ENCODE measurements at places on chromosomes 13 and 19.

DNA sequence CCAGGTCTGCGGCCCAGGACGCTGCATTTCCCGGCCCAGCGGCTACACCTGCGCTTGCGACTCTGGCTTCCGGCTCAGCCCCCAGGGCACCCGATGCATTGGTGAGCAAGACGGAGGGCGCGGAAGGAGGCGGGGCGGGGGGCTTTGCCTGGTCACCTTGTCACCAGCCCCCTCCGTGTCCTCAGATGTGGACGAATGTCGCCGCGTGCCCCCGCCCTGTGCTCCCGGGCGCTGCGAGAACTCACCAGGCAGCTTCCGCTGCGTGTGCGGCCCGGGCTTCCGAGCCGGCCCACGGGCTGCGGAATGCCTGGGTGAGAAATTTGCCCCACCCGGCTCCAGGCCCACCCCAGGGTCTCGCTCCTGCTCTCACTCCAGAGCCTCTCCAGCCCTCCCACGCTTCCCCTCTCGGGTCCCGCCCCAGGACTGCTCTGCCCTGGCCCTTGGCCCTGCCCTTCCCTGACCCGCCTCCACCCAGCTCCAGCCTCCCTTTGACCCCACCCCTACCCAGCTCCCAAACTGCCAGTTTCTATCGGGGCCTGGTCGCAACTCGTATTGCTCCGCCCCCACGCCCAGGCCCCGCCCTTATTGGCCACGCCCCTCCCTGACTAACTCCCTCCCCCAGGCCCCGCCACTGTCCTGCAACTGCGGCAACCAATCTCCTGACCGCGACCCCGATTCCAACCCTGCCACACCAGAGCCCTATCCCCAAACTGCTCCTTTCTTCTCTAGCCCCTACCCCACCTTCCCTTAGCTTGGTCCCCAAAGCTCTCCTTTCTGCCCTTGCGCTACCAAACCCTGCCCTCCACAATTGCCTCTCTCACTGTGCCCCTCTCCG, 8.6 kb downstream of the LTBP4 start:
- DNase-seq: peak; percentile 88

- DNase-seq: no peak
Measured at GRCh38 chr13:49022472-49023144, 46.9 kb downstream of the FNDC3A start.

- DNase-seq: no peak
Measured at GRCh38 chr19:19004144-19004543, 29.2 kb downstream of the SUGP2 start.

DNA sequence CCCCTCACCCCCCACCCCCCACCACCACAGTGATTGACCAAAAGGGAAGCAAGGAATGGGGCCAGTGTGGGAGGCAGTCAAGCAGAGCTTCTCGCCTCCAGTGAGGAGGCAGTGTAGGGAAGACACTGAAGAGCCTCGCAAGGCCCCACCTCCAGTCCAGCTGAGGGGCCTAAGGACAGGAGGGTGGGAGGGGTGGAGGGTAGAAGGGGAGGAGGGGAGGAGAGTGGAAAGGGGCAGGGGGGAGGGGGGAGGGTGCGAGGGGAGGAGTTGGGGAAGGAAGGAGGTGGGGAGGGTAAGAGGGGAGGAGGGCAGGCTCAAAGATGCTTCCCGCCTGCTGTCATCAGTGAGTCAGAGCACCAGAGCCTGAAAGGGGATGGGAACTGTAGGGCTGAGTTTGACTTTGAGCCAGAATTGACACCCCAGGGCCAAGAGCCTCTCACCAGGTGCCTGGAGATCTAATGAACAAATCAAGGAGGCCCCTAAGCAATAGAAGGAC, 786.2 kb downstream of the UQCRFS1 start:
- DNase-seq: peak; percentile 43

DNA sequence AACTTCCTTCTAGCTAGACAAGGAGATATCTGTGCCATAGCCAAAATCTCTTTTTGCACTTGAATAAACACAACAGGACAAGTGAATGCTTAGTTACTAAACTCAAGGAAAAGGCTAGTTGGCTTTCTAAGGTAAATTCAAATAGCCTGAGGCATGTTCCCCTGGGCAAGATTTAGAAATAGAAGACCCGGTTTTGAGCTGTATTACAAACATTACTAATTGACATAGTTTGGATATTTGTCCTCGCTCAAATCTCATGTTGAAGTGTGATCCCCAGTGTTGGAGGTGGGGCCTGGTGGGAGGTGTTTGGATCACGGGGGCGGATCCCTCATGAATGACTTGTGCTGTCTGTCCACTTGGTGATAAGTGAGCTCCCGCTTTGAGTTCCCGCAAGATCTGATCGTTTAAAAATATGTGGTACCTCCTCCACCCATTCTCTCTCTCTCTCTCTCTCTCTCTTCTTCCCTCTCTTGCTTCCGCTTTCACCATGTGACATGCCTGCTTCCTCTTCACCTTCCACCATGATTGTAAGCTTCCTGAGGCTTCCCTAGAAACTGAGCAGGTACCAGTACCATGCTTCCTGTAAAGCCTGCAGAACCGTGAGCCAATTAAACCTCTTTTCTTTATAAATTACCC, 3.9 kb upstream of the KBTBD6 start:
- no peak for DNase-seq

GRCh38 chr19:3073159-3073563, 10.9 kb upstream of the TLE5 start:
- peak; percentile 63 for DNase-seq

DNA sequence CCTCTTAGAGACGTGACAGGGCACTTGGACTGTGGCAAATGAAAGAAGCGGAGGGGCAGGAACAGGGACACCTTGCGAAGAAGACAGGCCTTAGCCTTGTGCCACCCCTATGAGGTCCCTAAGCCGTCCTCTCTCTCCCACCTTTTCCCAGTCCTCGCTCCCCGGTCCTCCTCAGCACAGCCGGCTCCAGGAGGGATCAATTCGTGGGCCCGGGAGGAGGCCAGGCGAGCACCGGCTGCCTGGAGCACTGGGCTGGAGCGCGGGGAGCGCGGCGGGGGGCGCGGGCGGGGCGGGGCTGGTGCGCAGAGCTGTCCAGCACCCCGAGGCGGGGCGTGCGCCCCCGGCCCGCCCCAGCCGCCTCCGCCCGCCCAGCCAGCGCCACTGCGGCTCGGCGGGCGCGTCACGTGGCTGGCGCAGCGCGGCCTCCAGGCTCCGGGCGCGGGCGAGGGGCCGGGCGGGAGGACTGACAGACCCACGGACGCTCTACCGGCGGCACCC, at the start of gene LRP3:
TSS of gene LRP3 (plus strand) at position 466 of the 498 bp plus-strand sequence. CDS start 456 bp downstream, outside the sequence.
- DNase-seq: peak; percentile 85

GRCh38 chr13:108049211-108049610, 166.1 kb downstream of the LIG4 start:
- DNase-seq: no peak

GRCh38 chr13:44196196-44196751, 177.3 kb upstream of the SERP2 start:
- DNase-seq: no peak

- peak; percentile 9 for DNase-seq
Measured at GRCh38 chr13:81012031-81012430, 671.1 kb upstream of the SPRY2 start.

DNA sequence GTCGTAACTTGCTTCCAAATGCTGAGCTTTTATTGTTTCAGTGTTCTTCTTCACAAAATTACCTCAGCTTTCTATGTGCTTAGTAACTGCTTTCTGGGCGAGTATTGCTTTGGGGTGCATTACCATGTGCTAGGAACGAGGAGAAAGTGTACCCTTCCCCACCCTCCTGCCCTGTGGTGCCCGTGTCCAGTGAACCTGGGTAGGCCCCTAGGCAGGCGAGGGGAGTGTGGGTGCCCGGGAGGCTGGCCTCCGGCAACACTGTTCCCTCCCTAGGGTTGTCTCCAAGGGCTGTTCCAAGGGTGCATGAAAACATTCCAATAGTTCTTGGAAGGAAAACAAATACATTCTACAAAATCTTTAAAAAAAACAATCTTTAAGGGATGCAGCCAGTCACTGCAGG, 216.5 kb upstream of the SOX1 start:
- DNase-seq: no peak

DNA sequence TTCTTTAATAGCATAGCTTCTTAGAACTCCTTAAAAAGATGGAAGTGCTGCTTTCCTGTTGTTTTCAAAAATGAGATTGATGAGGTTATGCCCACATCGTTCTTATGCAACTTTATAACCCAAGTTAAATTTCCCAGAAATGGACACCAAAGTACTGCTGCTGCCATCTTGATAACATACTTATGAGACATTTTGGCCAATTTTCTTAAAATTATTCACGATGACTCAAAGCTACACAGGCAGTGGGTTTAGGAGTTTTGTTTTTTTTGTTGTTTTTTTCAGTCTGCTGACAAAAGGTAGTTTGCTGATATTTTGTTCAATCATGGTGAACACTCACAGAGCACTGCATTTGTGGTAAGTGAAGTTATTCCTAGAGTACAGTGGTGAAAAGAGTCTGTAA, 54.9 kb upstream of the RFC3 start:
- no peak for DNase-seq

DNA sequence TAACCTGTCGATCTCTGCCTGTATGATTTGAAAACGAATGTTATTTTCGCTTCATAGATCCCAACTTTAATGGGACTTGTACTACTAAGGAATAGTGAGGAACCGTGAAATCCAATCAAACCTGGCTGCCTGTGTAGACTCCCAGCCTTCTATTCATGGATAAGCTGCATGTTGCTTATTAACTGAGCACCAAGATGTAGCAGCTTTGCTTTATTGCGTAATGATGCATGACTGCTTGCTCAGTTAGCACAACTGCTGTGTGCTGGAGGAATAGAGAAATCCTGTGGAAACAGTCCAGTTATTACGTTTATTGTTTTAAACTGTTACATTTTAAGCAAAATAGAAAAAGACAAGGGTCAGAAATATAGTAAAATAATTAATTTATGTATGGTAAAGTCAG, 108.2 kb downstream of the SHISA2 start:
- no peak for DNase-seq

DNA sequence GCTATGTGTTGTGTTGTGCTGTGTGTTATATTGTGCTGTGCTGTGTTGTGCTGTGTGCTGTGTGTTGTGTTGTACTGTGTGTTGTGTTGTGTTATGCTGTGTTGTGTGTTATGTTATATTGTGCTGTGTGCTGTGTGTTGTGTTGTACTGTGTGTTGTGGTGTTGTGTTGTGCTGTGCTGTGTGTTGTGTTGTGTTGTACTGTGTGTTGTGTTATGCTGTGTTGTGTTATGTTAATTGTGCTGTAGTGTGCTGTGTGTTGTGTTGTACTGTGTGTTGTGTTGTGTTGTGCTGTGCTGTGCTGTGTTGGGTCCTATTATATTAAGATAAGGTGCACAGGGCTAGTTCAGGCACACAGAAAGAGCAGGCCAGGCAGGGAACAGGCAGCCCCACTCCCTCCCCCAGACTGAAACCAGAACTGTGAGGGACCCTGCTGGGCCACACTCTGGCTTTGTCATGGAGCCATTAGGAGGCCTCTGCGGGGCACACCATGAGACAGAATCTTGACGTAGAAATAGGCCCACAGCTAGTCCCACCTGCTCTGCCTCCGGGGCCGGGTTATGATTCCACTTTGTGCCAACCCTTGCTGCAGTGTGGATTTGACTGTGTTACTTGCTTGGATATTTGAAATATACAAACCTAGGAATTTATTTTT, 12.1 kb downstream of the SOX1 start:
- no peak for DNase-seq

GRCh38 chr13:71394176-71394575, 472.8 kb downstream of the DACH1 start:
- DNase-seq: no peak

DNA sequence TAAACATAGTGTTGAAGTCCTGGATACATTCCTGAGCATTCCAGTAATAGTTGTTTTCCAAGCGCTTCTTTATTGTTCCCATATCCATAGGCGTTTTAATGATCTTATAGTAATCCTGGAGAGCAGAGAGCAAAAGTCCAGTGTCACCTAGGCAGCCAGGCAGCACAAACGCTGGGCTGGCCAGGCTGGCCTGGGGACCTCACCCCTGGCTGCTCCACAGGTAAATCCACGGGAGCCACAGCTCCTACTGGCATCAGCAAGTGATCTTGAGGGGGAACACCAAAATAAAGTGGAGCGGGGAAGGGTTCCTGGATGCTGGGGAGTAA, 36.6 kb upstream of the EPHX3 start:
- no peak for DNase-seq

DNA sequence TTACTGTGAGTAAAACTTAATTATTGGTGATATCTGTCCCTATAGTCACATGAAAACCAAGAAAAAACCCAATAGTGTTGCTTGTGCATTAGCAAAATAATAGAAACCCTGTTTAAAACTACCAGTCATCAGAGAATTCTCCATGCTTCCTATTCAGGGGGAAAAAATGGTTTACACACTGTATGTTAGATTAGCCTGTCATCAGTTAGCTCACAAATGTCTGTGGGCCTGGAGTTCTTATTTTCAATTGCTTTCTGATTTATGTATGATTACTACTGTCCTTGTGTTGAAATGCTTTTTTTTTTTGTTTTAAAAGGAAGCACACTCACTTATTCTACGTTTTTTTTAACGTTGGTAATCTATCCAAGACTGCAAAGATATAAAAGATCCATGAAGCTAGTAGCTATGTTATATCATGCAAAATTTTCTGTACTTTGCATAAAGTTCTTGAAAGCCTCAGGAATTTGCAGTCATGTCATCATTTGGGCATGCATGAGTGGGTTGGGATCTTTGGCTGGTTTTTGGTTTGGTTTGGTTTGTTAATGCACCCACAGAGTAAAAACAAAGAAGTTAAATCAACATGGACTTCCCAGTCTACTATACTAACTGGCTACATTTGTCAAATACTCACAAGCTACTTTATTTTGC, 25.9 kb downstream of the RXFP2 start:
- DNase-seq: no peak

DNA sequence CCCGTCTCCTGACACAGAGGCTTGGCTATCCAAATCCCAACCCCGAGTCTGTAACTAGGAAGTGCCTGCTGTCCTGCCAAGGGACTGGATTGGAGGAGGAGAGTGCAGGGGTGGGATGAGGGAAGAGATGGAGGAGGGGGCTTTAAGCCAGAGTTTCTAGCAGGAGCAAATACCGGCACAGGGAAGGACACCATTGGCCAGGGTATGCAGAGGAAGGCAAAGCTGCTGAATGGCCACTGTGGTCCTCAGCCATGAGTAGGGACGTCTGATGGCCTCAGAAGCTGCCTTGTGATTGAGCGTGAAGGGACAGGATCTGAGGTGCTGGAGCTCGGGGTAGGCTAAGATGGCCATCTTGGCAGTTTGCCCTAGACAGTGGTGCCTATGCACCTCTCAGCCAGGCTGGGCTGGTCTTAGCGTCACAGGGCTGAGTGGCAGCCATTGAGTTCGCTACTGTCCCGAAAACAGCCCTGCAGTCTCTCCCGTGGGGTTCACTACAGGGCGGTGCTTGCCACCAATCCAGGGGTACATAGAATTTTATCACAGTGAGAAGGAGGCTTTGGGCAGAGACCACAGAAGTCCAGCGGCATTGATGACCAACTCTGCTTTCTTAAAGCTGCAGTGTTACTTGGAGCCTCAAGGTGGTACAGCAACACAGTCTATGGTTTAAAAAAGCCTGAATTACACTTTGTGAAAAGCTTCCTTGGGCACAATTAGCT, 61.8 kb downstream of the AKAP11 start:
- DNase-seq: peak; percentile 40

- DNase-seq: no peak
Measured at GRCh38 chr13:59671881-59672280, 491.8 kb downstream of the DIAPH3 start.

Measured in iPS-NIHi11 (cell line).